ENCODE measurements at places on chromosomes 2 and 18.

- DNase-seq, result peak; percentile 19
These were observed 10.3 kb upstream of the DYTN start for GRCh38 chr2:206728277-206729199.

DNA sequence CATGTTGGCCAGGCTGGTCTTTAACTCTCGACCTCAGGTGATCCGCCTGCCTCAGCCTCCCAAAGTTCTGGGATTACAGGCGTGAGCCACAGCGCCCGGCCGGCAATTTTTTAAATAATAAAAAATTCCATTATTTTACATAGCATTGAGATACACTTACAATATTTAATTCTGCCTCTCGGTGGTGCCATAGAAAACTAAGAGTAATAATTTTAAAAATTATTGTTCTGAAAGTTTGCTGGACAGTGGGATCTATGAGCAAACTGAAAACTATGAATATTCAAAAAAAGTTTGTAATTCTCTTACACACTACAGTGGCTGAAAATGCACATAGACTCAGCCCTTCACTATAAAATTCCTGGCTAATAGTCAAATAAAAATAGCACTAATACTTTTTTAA, 90.9 kb upstream of the STON1 start:
- no peak for DNase-seq

DNA sequence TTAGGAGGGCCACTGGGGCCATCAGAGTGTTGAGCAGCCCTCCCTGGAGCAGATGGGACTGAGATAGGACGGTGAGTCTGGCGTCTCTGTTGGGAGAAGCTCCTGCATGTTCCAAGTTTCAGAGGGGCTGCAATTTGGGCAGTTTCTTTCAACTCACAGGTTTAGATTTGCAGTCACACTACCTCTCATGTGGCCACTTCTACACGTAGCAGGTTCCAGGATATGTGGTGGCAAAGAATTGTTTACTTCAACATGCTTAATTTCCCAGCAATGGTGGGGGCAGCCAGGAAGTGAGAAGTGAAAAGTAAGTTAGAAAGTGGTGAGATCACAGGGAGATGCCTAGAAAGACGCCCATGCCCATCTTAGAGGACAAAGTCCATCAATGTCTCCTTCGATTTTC, 9.3 kb downstream of the NCK2 start:
- peak; percentile 69 for DNase-seq

DNA sequence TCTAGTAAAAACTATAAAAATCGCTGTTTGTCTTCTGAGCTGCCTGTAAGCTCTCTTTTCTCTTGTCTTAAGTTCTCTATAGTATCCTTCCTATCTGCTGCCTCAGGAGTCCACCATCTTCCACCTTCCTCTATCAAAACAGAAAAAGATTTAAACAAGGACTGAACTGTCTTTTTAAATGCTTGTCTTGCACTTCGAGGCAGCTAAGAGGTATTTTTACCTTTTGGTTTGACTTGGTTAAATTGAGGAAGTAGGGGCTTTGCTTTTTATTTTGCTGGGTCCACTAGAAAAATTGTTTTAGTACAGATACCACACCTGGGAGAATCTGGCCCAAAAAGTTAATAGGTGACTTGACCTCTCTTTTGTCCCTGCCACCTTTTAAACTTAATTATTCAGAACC, 12.2 kb downstream of the SESTD1 start:
- no peak for DNase-seq

DNA sequence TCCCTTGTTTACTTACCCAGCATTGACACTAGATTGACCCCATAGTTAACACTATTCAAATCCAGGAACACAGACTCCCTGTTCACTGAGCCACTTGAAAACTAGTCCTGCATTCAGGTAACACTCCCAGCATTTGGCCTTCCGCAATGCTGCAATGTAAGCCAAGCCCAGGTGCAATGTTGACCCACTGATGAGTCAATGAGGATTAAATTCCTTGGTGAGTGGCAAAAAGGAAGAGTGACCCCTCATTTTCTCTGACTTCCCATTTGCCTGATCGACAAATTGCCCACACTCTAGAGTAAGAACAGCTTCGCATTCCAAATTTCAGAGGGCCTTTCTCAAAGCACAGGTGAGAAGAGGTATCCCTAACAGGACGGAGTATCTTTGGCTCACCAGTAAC, 251.9 kb downstream of the FBXO15 start:
- DNase-seq, result no peak

DNA sequence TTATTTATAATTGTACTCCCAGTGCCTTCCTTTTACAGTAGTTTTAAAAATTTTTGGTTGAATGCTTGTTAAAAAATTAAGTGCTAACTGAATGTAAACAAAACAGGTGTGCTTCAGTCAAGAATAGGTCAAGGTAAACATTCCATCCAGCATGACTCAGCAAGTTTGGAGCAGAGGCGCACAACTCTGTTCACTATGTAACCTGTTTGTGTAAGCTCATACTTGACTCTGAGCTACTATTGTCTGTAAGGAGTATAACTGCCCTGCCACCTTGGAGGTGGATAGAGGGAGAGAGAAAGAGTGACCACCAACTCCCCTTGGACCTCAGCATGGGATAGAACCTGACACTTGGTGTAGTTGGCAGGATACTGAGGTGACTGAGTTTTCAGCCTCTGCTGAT, 207.4 kb upstream of the SYT4 start:
- DNase-seq, result no peak

GRCh38 chr2:227862741-227863588, 8.5 kb upstream of the DAW1 start:
- DNase-seq, result no peak

DNA sequence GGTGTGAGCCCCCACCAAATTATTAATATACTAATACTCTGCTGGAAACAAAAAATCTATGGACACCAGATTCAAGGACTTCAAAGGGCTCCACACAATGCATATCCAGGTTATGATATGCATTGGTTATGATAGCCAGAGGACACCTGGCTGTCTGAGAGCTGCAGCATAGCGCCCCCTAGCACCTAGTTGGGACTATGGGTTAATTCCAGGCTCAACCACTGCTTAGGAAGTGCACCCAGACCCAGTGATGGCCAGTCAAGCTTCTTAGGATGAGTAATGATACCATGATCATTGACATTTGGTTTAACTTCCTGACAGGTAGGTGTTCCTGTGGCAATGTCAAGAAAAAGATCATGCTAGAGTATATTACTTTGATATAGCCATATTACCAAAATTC, 3.8 kb upstream of the FRZB start:
- peak; percentile 34 for DNase-seq

- DNase-seq, result no peak
These were observed 19.6 kb upstream of the EPAS1 start for GRCh38 chr2:46277431-46278190.

GRCh38 chr2:3483986-3484960, 35.1 kb downstream of the ADI1 start:
- DNase-seq, result no peak

- no peak for DNase-seq
These were observed 23.6 kb upstream of the NMS start for GRCh38 chr2:100446696-100447095.

GRCh38 chr2:219056176-219056895, 4.4 kb downstream of the IHH start:
- DNase-seq, result no peak

DNA sequence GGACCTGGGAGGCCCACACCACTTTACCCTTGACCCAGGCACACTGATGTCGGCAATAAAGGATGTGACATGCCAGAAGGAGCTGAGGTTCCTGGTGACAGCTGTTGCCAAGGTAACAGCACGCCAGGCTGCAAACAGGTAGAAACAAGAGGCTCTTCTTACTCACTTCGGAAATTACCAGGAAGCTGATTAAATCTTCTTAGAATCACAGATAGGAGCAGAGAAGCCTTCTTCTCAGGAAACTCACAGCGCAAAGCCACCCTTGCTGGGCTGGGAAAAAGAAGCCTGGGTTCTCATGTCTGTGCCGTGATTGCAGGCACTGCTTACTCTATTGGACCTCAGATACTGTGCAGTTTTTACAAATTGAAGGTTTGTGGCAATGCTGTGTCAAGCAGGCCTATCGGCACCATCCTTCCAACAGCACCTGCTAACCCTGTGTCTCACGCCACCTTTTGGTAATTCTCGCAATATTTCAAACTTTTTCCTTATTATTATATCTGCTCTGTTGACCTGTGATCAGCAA, 61.0 kb upstream of the TAF1B start:
- peak; percentile 82 for DNase-seq

- no peak for DNase-seq
These were observed 66.2 kb downstream of the HNMT start for GRCh38 chr2:138030459-138030858.

GRCh38 chr2:70009762-70010575, 48.5 kb upstream of the ASPRV1 start:
- no peak for DNase-seq

- DNase-seq, result no peak
These were observed 3.2 kb downstream of the TANK start for GRCh38 chr2:161163440-161163839.

DNA sequence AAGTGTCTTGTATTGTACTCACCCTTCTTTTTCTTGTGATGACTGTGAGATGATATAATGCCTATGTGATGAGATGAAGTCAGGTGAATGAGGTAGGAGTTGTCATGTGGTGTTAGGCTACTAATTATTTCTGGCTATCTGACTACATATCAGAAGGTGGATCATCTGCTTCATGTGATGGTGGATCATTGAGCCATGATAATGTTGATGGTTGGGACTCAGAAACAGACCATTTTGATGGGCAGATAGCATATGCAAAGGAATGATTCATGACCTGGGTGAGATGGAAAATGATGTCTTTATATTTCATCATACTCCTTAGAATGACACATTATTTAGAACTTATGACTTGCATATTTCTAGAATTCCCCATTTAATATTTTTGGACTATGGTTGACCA, 19.5 kb downstream of the ANKRD30B start:
- DNase-seq, result no peak

DNA sequence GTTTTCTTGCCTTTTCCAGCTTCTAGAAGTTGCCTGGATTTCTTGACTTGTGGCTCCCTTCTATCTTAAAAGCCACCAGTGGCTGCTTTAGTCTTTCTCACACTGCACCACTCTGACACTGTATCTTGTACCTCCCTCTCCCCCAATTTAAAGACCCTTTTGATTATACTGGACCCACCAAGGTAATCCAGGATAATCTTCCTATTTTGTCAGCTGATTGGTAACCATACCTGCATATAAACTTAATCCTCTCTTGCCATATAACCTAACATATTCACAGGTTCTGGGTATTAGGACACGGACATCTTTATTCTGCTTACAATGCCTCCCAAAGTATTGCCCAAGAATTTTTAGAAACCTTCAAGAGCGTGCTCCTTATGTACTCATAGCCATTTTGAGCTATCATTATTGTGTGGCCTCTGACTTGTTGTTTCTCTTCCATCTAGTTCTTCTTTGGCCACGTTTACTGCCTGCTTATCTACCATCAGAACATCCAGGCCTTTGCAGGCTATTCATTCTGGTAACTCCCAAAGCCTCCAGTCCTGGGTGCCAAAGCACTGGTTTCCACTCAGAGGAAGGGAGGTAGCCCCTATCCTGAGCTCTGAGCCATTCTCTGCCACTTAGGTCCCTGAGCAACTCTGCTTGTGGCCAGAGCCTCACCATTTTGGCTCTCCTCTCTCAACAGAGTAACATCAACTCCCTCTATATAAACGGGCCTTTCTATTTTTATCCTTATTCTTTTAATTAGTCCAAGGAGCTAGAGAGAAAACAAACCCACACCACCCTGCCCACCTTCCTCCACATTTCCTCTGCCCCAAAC, 70.8 kb downstream of the MYO3B start:
- no peak for DNase-seq

DNA sequence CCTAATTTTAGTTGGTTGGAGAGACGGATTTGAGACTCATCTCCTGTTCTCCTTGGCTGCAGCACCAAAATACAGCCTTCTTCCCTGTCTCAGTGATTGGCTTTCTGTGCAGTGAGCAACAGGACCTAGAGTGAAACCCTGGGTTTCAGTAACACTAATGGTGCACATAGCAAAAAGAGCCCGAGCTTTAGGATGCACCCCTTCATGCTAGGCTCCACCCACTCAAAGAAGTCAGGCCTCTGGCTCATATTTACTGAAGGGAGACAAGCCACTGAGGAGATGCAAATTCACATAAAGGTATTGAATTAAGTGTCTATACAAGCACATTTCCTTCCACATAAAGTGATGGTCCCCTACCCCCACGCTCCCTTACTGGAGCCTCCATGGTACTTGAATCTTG, 131.9 kb upstream of the CHAC2 start:
- DNase-seq, result no peak

DNA sequence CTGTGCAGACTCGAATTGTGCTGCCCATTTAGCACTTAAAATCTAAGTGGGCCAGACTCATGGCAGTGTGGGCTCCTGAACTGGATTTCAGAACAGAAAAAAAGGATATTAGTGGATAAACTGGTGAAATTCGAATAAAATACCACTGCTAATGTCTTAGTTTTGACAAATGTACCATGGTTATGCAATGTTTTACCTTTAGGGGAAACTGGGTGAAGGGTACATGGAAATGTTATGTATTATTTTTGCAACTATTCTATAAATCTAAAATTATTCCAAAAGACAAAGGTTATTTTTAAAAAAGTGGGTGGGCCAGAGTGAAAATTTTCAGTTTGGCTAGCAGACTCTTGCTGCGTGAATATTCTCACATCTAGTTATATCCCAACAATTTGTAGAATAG, 260.6 kb upstream of the CCDC68 start:
- no peak for DNase-seq
